ENCODE measurements at places on chromosomes 16 and 17.

GRCh38 chr16:10182222-10183053 is at the start of gene GRIN2A:
TSS of gene GRIN2A (minus strand) at chr16:10182428. CDS start at chr16:10180411, 2,017 bp downstream.
- no peak for DNase-seq

GRCh38 chr16:69712914-69713581 is 13.3 kb downstream of the NQO1 start:
- DNase-seq = no peak

DNA sequence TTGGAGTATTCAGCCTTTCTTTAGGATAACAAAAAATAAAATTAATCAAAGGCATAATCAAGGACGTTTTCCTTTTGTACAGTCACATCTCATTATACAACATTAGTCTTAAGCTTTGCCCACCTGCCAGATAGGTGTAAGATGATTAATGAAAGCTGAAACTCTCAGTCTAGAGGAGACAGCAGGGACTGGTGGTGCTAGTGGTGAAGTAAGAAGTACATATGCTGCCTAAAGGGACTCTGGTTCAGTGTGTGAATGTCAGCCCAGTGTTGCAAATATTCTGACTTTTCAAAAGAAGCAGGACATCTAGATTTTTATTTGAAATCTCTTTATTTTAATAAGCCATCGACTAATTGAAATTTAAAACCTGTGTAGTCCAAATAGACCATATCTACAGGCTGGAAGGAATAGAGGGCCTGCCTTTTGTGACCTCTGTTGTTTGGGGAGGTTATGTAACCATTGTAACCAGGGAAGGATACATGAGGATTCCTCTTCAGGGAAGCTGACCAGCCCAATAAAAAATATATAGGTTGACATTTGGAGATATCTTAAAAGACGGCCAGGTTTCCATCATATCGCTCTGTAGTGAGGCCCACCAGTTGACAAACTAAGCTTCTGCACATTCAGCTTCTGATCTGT is 54.1 kb downstream of the FTO start:
- DNase-seq = no peak

- no peak for DNase-seq
Measured at GRCh38 chr17:78952706-78953105, 27.0 kb downstream of the LGALS3BP start.

DNA sequence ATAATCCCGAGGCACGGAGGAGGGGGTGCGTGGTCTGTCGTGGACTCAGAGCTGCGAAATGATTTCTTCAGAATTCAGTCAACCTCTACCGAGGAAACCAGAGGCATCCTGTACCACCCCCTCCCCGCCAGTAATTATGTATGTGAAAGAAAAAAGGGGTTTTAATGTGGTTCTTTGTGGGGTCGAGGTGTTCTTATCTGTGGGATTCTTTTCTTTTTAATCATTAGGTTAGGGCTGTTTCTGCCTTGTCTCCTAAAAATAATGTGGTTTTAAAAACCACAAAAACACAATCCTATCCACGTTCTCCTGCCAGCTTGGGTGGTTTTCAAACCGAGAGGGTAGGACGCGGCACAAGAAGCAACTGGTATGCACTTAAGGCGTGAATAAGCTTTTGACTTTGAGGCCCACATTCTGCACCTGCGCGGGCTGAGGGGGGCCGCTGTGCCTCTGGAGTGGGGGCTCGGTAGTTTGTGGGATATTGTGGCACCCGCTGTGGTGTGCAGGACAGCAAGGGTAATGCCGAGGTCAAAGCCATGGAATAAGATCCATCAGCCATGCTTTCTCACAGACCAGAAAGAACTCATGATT is 1.0 kb downstream of the SLC47A1 start:
- DNase-seq = peak; percentile 40

GRCh38 chr17:1011760-1012735 is 15.1 kb downstream of the TIMM22 start:
- no peak for DNase-seq

Data from stimulated activated naive CD8-positive, alpha-beta T cell treated with anti-CD3 and anti-CD28 coated beads, Interleukin-15, amount 100 ng/mL, for 72 hours (primary cell).